ENCODE measurements at places on chromosomes 4 and X.

GRCh38 chr4:5751666-5752375, 40.8 kb downstream of the EVC start:
- no peak overlapping the region for H3K27ac ChIP-seq
- no peak for DNase-seq
- no peaks in the 10 kb centered on the region for H3K27me3 ChIP-seq
- H3K4me3 ChIP-seq = no peak overlapping the region
- H3K4me1 ChIP-seq = peaks cover 11% of the 10 kb centered on the region

DNA sequence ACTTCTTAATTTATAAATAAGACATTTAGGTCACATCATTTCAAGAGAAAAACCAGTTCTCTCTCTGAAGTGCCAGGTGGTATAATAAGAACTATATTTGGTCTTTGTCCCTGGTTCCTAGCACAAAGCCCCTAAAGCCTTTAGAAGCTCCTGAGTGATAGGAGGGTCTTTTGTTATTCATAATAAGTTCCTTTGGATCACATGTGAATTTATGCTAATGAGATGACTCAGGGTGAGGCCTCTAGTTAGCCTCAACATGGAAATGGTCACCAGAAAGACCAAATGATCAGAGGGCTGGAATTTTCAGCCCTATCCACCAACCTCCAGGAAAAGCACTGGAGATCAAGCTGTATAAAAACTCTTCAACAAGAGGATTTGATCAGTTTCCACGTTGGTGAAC, 68.1 kb upstream of the BLTP1 start:
- H3K27ac ChIP-seq = no peak overlapping the region
- no peaks in the 10 kb centered on the region for H3K27me3 ChIP-seq
- H3K4me3 ChIP-seq = no peak overlapping the region
- DNase-seq = no peak

GRCh38 chrX:113962343-113962742, 621.5 kb upstream of the HTR2C start:
- H3K4me1 ChIP-seq = no peaks in the 10 kb centered on the region
- no peaks in the 10 kb centered on the region for H3K36me3 ChIP-seq
- no peak for DNase-seq
- H3K27ac ChIP-seq = no peak overlapping the region
- H3K27me3 ChIP-seq = no peaks in the 10 kb centered on the region
- H3K4me3 ChIP-seq = no peak overlapping the region

GRCh38 chrX:10571260-10571659, 49.1 kb downstream of the MID1 start:
- no peak overlapping the region for H3K27ac ChIP-seq
- H3K4me1 ChIP-seq = no peaks in the 10 kb centered on the region
- no peak for DNase-seq
- no peak overlapping the region for H3K4me3 ChIP-seq
- no peaks in the 10 kb centered on the region for H3K27me3 ChIP-seq

DNA sequence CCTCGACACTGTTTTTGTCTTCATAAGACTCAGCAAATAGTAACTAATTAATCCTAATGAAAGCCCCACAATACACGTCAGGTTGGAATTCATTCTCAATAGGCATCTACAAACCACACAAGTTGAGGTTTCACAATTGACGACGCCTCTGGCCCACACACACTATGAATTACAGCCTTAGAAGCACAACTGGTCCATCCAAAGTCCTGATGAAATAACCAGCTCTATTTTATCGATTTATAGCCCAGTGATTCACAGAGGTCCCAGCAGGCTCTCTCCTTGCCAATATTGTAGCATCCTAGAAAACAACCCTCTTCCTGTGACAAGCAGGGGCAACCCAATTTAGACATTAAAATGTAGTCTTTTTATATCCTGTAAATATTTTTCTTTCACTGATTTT, 112.1 kb downstream of the NR3C2 start:
- no peaks in the 10 kb centered on the region for H3K27me3 ChIP-seq
- no peak overlapping the region for H3K27ac ChIP-seq
- no peak overlapping the region for H3K4me3 ChIP-seq
- no peak for DNase-seq
- no peaks in the 10 kb centered on the region for H3K36me3 ChIP-seq

GRCh38 chrX:41913476-41913875, 9.9 kb downstream of the CASK start:
- H3K4me1 ChIP-seq = peaks cover 4% of the 10 kb centered on the region
- no peaks in the 10 kb centered on the region for H3K27me3 ChIP-seq
- H3K4me3 ChIP-seq = no peak overlapping the region

DNA sequence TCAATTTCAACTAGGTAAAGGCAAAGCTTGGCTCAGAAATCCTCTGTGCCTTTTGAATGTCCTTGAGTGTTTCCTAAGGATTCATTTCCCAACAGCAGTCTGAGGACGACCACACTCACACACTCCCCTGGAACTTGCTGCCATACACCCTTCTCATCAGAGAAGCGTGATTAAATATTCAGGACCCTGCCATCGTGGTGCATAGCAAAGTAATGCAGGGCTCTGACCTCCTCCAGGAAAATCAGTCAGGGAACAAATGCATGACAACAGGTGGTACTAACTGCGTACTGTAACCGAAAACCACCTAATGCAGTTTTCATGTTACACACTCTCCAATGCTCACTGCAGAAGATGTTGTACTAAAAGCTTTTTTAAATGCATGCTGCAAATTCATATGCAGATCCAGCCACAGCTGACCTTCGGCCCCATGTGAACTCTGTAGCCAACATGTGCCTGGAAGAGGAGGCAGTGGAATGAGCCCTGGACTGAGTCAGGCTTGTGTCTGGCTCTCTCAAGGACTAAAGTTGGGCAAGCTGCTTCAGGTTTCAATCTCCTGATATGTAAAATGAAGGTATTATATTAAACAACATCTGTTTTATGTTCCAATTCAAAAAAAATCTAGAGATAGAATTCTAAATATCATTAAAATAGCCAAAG, 238.3 kb downstream of the KCNIP4 start:
- no peaks in the 10 kb centered on the region for H3K36me3 ChIP-seq
- no peaks in the 10 kb centered on the region for H3K4me1 ChIP-seq
- H3K27me3 ChIP-seq = no peaks in the 10 kb centered on the region
- no peak overlapping the region for H3K4me3 ChIP-seq
- no peak for DNase-seq
- H3K27ac ChIP-seq = no peak overlapping the region

- H3K36me3 ChIP-seq = no peaks in the 10 kb centered on the region
- H3K4me3 ChIP-seq = no peak overlapping the region
- no peak overlapping the region for H3K27ac ChIP-seq
- no peaks in the 10 kb centered on the region for H3K4me1 ChIP-seq
- DNase-seq = no peak
Measured at GRCh38 chrX:111504941-111505340, 6.5 kb upstream of the SERTM2 start.

- no peaks in the 10 kb centered on the region for H3K36me3 ChIP-seq
- H3K4me3 ChIP-seq = no peak overlapping the region
- no peaks in the 10 kb centered on the region for H3K27me3 ChIP-seq
Measured at GRCh38 chrX:104707042-104707441, 141.0 kb downstream of the IL1RAPL2 start.

DNA sequence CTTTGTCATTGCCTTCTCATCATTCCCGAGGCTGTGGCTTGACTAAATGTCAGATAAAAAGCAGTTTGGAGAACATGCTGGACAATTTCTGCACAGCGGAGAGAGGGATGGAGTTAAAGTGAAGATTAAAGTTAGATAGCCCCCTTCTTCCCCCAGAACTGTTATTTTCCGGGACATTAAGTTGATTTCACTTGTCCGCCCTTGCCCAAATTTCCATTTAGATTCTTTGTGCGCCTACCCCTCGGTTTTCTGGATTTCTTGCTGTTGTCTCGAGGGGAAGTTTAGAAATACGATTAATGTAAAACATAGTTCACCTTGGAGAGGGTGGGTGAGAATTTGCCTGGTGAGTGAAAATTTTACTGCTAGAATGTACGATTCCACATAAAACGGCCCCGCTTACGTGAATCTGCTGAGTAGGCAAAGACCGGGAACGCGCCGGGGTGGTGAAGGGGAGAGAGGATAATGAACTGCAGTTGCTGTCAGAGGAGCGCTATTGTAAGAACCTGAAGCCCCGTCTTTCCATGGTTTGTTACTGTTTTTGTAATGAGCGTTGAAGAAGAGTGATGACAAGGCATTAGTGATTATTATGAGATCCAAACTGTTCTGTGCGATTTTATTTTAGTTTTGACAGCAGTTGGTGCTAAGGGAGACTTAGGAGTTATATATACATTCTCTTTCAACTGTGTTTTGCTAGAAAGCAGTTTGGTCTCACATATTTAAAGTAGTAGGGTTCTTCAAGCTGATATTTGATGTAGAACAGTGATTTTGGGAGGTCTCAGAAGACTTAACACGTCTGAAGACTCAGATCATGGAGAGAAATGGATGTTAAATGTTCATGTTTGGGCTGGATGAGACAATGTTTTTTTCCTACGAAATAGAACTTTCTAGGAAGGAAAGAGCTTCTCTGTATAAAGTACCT, 73.0 kb downstream of the AFF1 start:
- H3K4me1 ChIP-seq = peaks cover 61% of the 10 kb centered on the region
- no peaks in the 10 kb centered on the region for H3K27me3 ChIP-seq
- no peak for DNase-seq
- peak overlapping the region; percentile 96 for H3K27ac ChIP-seq
- peak overlapping the region; percentile 83 for H3K4me3 ChIP-seq

DNA sequence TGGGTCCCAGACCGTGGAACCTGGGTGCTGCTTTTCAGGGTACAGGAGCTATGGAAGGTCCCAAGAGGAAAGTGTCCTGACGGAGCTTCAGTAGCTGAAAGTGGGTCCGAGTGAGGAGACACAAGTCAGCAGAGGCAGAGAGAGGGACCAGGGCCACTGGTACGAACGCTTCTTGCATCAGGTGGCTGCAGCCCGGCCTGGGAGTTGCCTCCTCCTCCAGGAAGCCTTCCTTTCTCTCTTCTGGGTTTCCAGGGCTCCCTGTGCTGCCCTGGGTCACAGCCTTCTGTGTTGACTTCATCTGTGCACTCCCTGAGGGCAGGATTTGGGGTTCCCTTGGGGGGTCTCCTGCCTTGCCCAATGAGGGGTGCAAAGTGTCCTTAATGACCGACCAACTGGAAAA, 94.5 kb downstream of the SORCS2 start:
- DNase-seq = no peak
- H3K27me3 ChIP-seq = no peaks in the 10 kb centered on the region
- H3K4me1 ChIP-seq = peaks cover 26% of the 10 kb centered on the region
- no peak overlapping the region for H3K4me3 ChIP-seq
- no peaks in the 10 kb centered on the region for H3K36me3 ChIP-seq
- H3K27ac ChIP-seq = peak overlapping the region; percentile 39

- H3K4me1 ChIP-seq = no peaks in the 10 kb centered on the region
- no peak for DNase-seq
- H3K4me3 ChIP-seq = no peak overlapping the region
- no peaks in the 10 kb centered on the region for H3K36me3 ChIP-seq
- no peak overlapping the region for H3K27ac ChIP-seq
- H3K27me3 ChIP-seq = no peaks in the 10 kb centered on the region
Measured at GRCh38 chrX:15570145-15570544, 30.6 kb downstream of the ACE2 start.

GRCh38 chrX:69027181-69028005, 137.9 kb downstream of the PJA1 start:
- no peaks in the 10 kb centered on the region for H3K36me3 ChIP-seq
- H3K27me3 ChIP-seq = no peaks in the 10 kb centered on the region
- peak overlapping the region; percentile 55 for H3K27ac ChIP-seq
- no peak overlapping the region for H3K4me3 ChIP-seq
- H3K4me1 ChIP-seq = no peaks in the 10 kb centered on the region
- peak; percentile 91 for DNase-seq

DNA sequence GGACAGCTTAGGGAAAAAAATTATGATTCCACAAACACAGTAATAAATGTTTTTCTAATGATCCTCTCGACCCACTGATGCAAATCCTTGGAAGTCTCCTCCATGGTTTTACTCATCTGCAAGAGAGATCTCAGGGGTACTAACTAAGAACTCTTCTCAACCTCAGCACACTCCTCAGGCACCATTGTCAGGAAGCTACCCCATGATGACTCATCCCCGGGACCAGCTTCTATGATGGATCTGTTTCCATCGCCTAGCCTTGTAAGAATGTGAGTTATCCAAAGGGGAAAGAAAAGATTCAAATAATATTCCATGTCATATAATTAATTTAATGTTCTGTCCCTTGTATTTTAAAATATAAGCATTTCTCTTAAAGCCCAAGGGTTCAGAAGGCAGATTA, 816.1 kb upstream of the IGFBP7 start:
- DNase-seq = no peak
- H3K36me3 ChIP-seq = no peaks in the 10 kb centered on the region
- H3K4me1 ChIP-seq = no peaks in the 10 kb centered on the region
- H3K27ac ChIP-seq = no peak overlapping the region
- H3K27me3 ChIP-seq = no peaks in the 10 kb centered on the region
- no peak overlapping the region for H3K4me3 ChIP-seq

- peaks cover 50% of the 10 kb centered on the region for H3K4me1 ChIP-seq
- H3K27ac ChIP-seq = peak overlapping the region; percentile 99
Measured at GRCh38 chr4:82428526-82428968, 1.7 kb downstream of the HNRNPDL start.

DNA sequence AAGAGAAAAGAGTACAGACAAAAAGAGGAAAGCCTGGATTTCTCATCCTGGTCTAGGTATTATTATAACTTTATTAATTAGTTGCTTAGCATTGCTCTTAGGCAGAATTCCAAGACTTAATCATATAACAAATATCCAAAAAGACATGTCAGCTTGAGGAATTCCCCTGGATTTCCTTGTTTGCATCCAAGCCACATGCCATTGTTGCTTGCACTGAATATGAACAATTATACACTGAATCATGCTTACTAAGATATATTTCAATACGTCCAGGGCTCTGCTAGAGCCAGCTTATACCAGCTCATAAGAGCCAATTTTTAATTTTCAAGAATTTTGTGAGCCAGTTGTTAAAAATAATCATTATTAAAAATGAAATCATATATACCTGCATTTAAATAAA, 5.5 kb upstream of the TLR10 start:
- DNase-seq = no peak
- H3K4me1 ChIP-seq = no peaks in the 10 kb centered on the region
- no peak overlapping the region for H3K4me3 ChIP-seq
- no peaks in the 10 kb centered on the region for H3K27me3 ChIP-seq

DNA sequence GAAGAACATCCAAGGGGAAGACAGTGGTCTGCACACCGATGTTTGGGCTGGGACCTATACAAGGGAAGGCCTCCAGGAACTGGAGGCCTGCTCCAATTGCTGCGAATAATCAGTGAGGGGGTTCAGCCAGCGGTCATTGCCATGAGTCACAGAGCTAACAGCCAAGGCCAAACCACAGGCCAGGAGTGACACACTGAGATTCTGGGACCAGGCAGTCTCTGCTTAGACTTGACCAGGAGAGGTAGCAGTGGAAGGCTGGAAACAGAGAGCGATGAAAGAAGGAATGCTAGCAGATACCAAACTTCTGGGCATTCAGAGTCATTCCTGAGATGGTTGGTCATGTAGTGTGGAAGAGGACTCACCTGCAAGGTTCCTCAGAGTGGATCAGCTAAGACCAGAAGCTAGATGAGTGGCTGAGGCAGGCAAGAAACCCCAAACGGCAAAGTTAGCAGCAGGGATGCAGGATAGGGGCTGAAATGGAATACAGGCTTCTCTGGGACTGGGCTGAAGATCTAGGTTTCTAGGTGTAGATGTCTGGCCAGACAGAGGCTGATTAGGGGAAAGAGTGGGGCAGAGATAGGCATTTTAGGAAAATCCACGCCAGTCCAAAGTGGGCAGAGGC, 54.7 kb downstream of the CNGA2 start:
- H3K4me1 ChIP-seq = no peaks in the 10 kb centered on the region
- DNase-seq = peak; percentile 83
- no peak overlapping the region for H3K27ac ChIP-seq

GRCh38 chr4:168679819-168680218, 183.0 kb downstream of the PALLD start:
- H3K4me1 ChIP-seq = no peaks in the 10 kb centered on the region
- H3K4me3 ChIP-seq = no peak overlapping the region
- no peaks in the 10 kb centered on the region for H3K27me3 ChIP-seq
- no peaks in the 10 kb centered on the region for H3K36me3 ChIP-seq
- H3K27ac ChIP-seq = no peak overlapping the region
